ENCODE measurements at places on chromosomes 7 and 10. TPM values are rescaled to one million over a fixed set of nuclear protein-coding genes. Genes with fewer than 3 reads are reported as not detected.

GRCh38 chr10:5361966-5362365, 2.8 kb upstream of the UCN3 start:
- no peak for DNase-seq

DNA sequence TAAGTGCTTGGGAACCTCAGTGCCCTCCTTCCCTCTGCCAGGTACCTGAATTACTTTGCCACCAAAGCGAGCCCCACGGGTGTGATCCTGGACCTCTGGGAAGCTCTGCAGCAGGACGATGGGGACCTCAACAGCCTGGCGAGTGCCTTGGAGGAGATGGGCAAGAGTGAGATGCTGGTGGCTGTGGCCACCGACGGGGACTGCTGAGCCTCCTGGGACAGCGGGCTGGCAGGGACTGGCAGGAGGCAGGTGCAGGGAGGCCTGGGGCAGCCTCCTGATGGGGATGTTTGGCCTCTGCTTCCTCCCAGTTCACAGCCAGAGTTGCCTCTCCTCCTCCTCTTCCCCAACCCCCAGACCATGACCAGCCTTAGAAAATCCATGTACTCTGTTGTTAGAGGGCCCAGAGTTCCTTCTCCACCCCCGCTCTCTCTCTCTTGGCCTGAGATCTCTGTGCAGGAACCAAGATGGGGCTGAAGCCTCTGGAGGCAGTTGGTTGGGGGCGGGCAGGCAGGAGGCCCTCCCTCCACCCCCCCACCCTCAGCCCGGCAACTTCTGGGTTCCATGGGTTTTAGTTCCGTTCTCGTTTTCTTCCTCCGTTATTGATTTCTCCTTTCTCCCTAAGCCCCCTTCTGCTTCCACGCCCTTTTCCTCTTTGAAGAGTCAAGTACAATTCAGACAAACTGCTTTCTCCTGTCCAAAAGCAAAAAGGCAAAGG, 19.8 kb upstream of the SLC29A3 start:
- DNase-seq: no peak

GRCh38 chr7:118626739-118627138, 402.2 kb downstream of the ANKRD7 start:
- DNase-seq: no peak

GRCh38 chr7:57404967-57405421, 45.0 kb upstream of the ZNF716 start:
- no peak for DNase-seq

- no peak for DNase-seq
Measured at GRCh38 chr7:133167300-133167699, 85.4 kb upstream of the CHCHD3 start.

GRCh38 chr10:7399533-7399932, 11.3 kb downstream of the SFMBT2 start:
- DNase-seq: no peak

GRCh38 chr10:9043466-9043865, 989.0 kb downstream of the GATA3 start:
- no peak for DNase-seq

GRCh38 chr10:42768581-42769152, 13.9 kb upstream of the BMS1 start:
- no peak for DNase-seq

DNA sequence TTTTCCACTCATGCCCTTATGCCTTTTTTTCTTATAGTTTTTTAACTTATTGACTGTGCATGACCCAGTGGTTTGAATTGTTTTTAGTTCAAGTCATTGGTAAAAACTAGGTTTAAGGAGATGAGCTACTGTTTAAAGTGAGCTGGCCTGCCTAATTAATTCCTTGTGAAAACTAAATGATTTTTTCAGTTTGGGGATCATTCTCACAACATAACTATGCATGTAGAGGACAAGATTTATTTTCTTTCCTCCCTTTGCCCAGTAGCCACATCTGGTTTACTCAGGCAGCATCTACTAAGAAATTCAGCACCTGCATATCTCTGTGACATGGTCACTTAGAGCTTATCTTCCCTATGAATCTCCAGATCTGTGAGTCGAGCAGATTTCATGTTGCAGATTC, 1.7 kb downstream of the ADO start:
- DNase-seq: peak; percentile 25

DNA sequence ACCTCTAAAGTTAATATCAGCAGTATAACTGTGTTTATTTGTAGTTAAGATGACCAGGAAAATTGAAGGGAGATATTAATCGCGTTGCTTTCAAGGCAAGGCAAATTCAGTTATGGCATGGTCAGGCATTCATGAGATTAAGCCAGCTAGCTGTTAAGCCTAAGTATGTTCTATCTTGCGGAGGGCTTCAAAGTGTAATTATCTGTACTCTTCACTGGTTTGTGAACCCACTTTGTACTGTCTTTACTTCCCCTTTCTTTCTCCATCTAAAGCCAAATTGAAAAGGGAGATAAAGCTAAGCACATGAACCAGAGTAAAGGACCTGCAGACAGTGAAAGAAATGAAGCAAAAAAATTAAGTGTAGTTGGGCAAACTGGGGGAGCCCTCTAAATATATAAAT, 483.1 kb upstream of the NRP1 start:
- no peak for DNase-seq

DNA sequence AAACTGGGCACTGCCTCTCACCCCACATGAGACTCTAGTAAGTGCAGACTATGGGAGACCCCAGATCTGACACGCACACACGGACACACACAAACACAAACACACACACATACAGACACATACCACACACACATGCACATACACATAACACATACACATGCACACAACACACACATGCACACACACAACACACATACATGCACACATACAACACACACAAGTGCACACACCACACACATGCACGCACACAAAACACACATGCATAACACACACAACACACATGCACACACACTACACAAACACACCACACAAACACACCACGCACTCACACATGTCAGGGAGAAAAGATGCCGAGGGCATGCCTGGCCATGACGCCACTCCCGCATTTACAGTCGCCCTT, 205.5 kb downstream of the TYW1B start:
- DNase-seq: no peak

DNA sequence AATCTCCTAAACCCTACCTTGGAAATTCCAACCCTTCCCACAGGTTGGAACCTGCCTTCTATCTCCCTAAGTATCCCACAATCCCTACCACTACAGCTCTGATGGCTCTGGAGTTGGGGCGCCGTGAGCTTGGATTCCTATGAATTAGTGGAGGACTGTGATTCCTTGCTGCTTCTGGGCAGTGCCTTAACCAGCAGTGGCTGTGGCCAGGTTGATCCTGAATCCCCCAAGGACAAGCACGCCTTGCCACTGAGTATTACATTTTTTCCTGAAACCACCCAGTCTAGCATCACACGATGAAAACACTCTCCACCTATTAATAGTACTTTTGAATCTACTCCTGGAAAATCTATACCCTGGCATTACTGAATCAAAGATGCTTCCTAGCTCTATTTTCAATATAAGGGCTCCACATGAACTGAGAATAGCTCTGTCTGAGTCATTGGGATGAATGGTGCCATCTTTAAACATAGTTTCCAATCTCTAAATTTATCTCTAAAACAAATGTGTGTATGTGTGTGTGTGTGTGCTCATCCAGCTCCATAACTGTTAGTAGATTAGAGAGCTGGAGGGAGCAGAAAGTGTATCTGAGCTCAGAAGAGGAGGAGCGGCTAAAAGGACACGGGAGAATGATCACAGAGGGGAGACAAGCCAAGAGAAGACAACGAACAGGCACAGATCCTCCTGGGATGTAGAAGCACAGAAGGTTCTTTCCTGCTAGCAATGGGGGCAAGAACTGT, 11.9 kb upstream of the INPP5F start:
- peak; percentile 21 for DNase-seq

DNA sequence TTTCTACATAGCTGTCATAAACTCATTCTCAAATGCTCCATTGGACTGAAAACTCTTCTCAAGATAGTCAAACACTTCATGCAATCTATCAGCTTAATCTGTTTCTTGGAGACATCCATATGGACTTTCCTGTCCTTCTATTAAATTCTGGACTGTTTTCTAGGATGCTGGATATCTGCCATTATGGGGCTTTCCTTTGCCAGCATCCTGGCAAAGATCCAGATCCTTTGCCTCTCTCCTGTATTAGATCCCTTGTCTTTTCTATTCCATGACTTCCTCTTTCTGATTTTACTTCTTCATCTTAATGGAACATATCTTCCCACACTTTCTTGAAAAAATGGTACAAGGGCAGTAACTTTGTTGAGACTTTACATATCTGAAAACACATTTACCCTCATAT, 35.9 kb upstream of the SKAP2 start:
- no peak for DNase-seq

GRCh38 chr10:71451754-71452153, 55.0 kb downstream of the CDH23 start:
- DNase-seq: no peak

GRCh38 chr7:51060536-51060935, 256.1 kb downstream of the COBL start:
- no peak for DNase-seq

GRCh38 chr7:34042406-34042805, 137.1 kb downstream of the BMPER start:
- peak; percentile 49 for DNase-seq

- no peak for DNase-seq
Measured at GRCh38 chr7:31445686-31446355, 68.1 kb upstream of the ITPRID1 start.

- DNase-seq: no peak
Measured at GRCh38 chr7:152596824-152597223, 79.1 kb downstream of the XRCC2 start.

DNA sequence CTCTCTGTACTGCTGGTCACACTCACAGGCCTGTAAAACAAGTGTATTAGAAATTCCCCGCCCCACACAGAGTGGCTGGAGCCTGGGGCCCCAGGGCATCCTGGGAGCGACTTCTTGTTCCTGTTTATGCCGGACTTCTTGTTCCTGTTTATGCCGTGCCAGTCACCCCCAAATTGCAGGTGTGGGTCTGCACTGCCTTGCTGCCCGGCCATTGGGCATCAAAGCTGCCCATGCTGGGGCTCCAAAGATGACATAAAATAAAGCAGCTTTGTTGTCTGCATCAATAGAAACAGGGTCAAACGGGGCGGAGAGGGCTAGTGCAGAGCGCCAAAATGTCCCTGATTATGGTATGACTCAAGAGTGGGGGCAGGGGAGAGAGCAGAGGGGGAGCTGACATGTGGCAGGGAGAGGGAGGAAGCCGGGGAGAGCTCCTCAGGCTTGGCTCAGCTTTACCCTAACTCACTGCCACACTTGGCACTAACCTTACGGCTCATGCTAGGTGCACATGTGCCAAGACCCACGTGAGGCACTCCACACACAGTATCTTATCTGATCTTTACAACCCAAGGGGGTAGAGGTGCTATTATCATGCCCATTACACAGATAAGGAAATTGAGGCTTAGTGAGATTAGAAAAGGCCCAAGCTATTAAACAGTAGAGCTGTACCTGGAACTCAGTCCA, 98.4 kb downstream of the PIP4K2A start:
- no peak for DNase-seq

- DNase-seq: peak; percentile 77
Measured at GRCh38 chr7:44990109-44991023, 9.6 kb upstream of the CCM2 start.

GRCh38 chr7:157151626-157152339, 13.1 kb downstream of the UBE3C start:
- DNase-seq: no peak

GRCh38 chr10:131933016-131933695, 32.3 kb downstream of the PPP2R2D start:
- no peak for DNase-seq

DNA sequence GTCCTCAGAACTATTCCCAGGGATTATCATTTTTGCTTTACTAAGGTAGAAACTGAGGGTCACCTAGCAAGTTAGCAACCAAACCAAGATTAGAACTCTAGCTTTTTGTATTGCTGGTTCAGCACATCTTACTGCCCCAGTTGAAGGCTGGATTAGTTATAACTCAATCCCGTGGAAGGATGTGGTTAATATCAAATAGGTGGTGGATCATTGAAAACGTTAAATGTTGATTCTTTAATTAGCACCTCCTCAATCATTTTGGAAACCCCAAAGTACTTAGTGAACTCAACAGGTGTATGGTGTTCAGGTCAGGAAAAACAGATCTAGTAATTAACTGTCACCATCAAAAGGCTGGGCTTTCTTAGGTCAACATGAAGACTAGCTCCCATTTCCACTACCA, 152.4 kb downstream of the ARID5B start:
- no peak for DNase-seq

DNA sequence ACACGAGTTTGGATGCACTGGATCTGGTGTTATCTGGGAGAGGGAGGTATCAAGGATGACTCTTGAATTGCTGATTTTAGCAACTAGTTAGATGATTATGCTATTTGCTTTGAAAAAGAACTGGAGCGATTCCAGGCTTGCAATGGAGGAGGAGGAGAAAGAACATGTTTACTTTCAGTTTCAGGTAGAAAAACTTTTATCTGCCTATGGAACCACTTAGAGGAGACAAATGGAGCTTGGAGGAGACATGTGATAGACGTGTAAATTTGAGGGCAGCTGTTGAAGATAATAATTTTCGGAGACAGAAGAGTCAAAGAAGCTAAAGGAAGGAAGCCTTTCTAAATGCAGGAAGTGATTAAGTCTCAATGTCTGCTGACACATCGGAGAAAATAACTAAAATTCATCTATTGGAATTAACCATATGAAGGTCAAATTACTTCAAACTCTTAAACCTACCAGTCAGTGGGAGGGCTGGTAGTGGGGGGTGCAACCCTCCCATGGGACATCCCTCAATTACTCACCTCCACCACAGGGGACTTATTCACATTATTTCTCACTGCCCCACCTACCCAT, 56.4 kb upstream of the GNAI1 start:
- peak; percentile 40 for DNase-seq

The SHH gene
- polyA plus RNA-seq: not detected

The FFAR4 gene
- not detected for polyA plus RNA-seq

The HPSE2 gene
- not detected for polyA plus RNA-seq

The MSS51 gene
- 1.3 TPM for polyA plus RNA-seq

The NEUROG3 gene
- polyA plus RNA-seq: not detected

The CYP26C1 gene
- polyA plus RNA-seq: 0.01 TPM

The POM121C gene
- 20.4 TPM for polyA plus RNA-seq

The AS3MT gene
- 2.1 TPM for polyA plus RNA-seq

The MKX gene
- 0.10 TPM for polyA plus RNA-seq

The NUPR2 gene
- not detected for polyA plus RNA-seq

The EPO gene
- polyA plus RNA-seq: not detected

The AKR1D1 gene
- not detected for polyA plus RNA-seq

The TMEM176A gene
- not detected for polyA plus RNA-seq

The FAM25A gene
- polyA plus RNA-seq: not detected

The TRPV5 gene
- polyA plus RNA-seq: not detected

The ZNF212 gene
- 5.1 TPM for polyA plus RNA-seq

The LIPN gene
- not detected for polyA plus RNA-seq

The ASB10 gene
- not detected for polyA plus RNA-seq

The HHEX gene
- 7.7 TPM for polyA plus RNA-seq

The NCF1 gene
- not detected for polyA plus RNA-seq

The UBE3C gene
- 43.0 TPM for polyA plus RNA-seq

The MMD2 gene
- not detected for polyA plus RNA-seq

The TUBB8 gene
- polyA plus RNA-seq: 0.04 TPM

The PON3 gene
- polyA plus RNA-seq: not detected

The FBXO24 gene
- polyA plus RNA-seq: 0.43 TPM

The CYP3A7 gene
- polyA plus RNA-seq: not detected

The MET gene
- 14.5 TPM for polyA plus RNA-seq

The ZCCHC24 gene
- 29.9 TPM for polyA plus RNA-seq

The APBB1IP gene
- not detected for polyA plus RNA-seq

The CTAGE6 gene
- polyA plus RNA-seq: not detected

The HOXA4 gene
- polyA plus RNA-seq: 8.0 TPM

The KCND2 gene
- not detected for polyA plus RNA-seq

All from IMR-90 (cell line).